ENCODE measurements at places on chromosomes 11 and 22. TPM values are rescaled to one million over a fixed set of nuclear protein-coding genes. Genes with fewer than 3 reads are reported as not detected.

- H3K4me3 ChIP-seq = no peak overlapping the region
- no peaks in the 10 kb centered on the region for H3K27me3 ChIP-seq
- H3K4me1 ChIP-seq = peaks cover 46% of the 10 kb centered on the region
- H3K36me3 ChIP-seq = peaks cover 32% of the 10 kb centered on the region
- H3K27ac ChIP-seq = peak overlapping the region; percentile 67
These were observed 2.1 kb downstream of the CORO1B start for GRCh38 chr11:67441098-67441563.

Gene CHADL
- 0.11 TPM for total RNA-seq

DNA sequence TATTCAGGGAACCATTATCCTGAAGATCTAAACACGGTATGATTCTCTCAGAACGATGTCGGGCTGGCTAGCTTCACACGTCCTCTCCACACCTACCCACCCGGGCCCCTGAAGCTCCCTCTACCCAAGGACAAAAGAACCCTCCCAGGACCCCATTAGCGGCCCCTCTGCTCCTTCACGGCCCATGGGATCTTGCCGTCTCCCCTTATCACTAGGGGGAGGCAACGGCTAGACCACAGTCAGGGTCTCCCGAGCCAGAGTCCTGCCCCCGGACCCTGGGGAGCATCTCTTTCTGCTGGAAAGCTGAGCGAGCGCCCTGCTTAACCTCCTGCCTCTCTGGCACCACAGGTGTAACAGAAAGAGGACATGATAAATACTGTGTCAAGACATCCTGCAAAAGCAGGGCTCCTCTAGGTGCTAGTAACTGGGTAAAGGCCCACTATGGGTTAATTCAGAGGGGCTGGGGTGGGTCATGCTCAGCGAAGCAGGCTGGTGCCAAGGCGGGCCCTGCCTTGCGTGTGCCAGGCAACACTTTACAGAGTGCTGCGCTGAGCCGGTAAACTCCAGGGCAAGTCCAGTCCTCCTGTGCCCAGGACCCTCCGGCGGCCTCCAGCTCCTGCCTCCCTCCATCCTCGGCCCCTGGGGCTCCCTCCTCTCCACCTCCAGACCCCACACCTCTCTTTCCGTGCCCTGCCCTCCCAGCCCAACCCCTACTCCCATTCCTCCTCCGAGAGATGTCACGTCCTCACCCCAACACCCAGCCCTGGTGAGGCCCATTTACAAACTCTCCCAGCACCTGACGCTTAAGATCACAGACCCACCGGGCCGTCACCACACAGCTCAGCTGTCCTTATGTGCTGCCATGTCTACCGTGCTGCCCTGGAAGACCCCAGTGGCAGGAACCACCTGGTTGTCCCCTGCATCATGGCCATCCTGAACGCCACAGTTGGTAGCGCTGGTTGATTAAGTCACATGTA, 3.0 kb downstream of the TOLLIP start:
- DNase-seq = no peak
- H3K36me3 ChIP-seq = peaks cover 12% of the 10 kb centered on the region
- no peak overlapping the region for H3K4me3 ChIP-seq
- H3K27me3 ChIP-seq = peaks cover 2% of the 10 kb centered on the region

Gene FOLR2
- not detected for total RNA-seq

Gene SLC25A17
- 33.0 TPM for total RNA-seq

Gene MPZL2
- total RNA-seq = 13.9 TPM

Gene OR51B4
- total RNA-seq = not detected

Gene MDK
- 2.8 TPM for total RNA-seq

Gene CTSD
- 76.3 TPM for total RNA-seq

Measured in activated T-helper 2 cell treated with anti-CD3 and anti-CD28 coated beads, Interferon-gamma antibody, Interleukin-2, Interleukin-4, amounts not matched to agents 10 μg/mL and 5 μg/mL and 100 μg/mL, durations not matched to agents 14 hours and 24 hours and 36 hours (primary cell).